ENCODE measurements at places on chromosomes 1 and 21.

DNA sequence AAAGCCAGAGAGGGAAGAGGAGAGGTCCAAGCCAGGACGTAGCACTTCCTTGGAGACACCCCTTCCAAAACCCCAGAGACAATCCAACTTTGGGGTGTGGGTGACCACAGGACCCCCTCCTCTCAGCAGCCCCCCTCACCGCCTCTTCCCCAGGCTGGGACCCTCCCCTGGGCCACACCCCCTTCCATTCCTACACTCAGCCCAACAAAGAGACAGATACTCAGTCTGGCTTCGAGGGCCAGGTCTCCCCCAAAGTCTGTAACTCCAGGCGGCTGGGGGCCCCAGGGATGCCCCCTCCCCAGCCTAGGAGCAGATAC is 1.4 kb downstream of the MEX3A start:
- no peak for DNase-seq

- DNase-seq: peak; percentile 62
These were observed 21.6 kb upstream of the TRAF5 start for GRCh38 chr1:211305044-211305443.

- no peak for DNase-seq
These were observed at the start of gene CCDC185 for GRCh38 chr1:223393275-223394214. TSS of gene CCDC185 (plus strand) at chr1:223393415. CDS start at chr1:223393476, 61 bp downstream.

- no peak for DNase-seq
These were observed 123.7 kb downstream of the FOXD2 start for GRCh38 chr1:47561523-47562007.

DNA sequence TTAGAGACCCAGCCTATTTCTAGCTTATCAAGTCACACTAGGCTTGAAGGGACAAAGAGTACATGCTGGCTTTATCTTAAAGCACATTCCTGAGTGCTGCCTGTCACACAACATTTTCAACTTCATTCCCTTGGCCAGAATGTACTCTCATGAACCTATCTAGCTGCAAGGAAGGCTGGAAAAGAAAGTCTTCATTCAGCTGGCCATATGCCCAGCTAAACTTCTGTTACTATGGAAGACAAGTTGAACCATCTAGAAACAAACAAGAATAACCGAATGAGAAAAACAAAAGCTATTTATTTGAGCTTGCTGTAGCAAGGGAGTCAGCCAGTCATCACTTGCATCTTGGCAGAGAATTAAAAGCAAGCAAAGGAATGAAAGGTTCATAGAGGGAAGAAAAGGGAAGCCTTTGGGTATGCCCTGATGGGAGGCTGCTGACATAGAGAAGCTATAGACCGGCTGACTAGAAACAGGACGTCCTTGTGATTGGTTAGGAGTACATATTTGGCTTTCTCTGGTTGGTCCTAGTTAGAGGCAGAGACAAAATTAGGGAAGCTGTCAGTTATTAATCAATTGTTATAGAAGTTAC is 108.4 kb downstream of the NEK7 start:
- DNase-seq: no peak

DNA sequence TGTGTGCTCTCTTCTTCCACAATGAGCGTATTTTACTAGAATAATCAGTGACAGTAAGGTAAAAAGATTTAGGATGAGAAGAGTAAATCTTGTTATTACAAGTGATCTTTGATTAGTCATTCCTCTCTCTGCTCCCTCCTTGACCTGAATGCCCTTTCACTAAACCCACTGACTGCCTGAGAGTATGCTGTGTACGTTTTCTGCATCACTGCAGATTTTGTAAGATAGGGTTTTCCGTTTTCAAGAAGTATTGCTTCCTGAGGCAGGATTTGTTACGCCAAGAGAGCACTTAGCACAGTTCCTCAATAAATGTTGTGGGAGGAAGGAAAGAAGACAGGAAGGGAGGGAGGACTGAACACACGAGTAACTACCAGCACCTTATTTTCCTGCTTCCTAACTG is 7.7 kb upstream of the LAMB3 start:
- DNase-seq: no peak

DNA sequence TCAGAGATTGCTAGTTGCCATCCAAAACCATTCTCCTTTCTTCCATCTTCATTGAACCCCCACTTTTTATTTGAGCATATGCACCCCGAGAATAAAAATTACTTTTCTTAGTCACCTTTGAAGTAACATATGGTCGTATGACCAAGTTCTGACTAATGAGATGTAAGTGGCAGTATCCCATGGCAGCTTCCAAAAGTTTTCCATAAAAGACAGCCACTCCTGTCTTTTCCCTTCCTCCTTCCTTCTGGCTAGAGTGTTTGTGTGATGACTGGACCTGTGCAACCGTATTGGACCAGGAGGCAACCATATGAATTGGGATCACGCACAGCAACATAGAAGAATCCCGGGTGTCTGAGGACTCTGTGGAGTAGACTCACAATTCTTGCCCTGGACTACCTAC is 41.1 kb upstream of the CCSAP start:
- DNase-seq: no peak

All from fibroblast of gingiva (primary cell).